ENCODE measurements at places on chromosomes 5 and 9.

DNA sequence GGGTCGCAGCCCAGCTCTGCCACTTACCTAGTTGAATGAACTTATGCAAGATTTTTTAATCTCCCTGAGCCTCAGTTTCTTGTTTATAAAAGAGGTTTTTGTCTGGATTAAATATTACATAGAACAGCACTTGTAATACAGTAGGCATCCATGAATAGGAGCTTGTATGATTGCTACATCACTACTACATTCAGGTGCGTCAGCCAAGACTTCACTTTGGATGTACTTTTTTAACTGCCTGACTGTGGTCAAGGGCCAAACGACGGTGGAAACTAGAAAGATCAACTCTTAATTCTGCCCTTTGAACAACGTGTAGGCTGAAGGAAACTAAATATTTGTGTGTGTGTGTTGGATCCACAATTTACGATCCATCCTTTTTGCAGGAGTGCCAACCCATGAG, 172.8 kb downstream of the RFK start:
- DNase-seq, result no peak

DNA sequence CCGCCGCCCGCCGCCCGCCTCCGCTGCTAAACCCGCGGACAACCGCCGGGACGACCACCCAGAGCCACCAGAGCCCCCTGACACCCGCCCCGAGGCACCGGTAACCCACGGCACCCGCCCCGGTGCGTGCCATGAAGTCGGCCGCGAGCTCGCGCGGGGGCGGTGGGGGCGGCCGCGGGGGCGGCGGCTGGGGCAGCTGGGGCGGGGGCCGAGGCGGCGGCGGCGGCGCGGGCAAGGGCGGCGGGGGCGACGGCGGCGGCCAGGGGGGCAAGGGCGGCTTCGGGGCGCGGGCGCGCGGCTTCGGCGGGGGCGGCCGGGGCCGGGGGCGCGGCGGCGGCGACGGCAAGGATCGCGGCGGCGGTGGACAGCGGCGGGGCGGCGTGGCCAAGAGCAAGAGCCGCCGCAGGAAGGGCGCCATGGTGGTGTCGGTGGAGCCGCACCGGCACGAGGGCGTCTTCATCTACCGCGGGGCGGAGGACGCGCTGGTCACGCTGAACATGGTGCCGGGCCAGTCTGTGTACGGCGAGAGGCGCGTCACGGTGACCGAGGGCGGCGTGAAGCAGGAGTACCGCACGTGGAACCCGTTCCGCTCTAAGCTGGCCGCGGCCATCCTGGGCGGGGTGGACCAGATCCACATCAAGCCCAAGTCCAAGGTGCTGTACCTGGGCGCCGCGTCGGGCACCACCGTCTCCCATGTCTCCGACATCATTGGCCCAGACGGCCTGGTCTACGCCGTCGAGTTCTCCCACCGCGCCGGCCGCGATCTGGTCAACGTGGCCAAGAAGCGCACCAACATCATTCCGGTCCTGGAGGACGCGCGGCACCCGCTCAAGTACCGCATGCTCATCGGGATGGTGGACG, 499 bp downstream of the FBLL1 start:
- no peak for DNase-seq

DNA sequence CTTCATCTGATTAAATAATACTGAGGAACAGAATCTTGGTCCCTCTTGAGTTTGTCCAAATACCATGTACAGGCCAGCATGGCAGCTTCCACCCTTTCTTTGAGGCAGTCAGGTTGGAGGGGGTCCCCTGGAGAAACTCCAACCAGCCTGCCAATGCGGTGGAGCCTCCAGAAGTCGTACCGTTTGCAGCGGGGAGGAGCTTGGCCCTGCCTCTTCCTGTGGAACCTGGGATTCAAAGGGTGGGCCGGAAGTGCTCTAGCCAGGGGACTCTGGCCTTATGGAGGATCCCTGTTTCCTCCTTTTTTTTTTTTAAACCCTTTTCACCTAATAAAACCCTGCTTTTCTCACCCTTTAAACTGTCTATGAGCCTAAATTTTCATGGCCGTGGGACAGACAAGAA, 216.3 kb upstream of the ZNF608 start:
- no peak for DNase-seq

GRCh38 chr5:115180165-115180709, 10.5 kb upstream of the TRIM36 start:
- DNase-seq, result peak; percentile 33

DNA sequence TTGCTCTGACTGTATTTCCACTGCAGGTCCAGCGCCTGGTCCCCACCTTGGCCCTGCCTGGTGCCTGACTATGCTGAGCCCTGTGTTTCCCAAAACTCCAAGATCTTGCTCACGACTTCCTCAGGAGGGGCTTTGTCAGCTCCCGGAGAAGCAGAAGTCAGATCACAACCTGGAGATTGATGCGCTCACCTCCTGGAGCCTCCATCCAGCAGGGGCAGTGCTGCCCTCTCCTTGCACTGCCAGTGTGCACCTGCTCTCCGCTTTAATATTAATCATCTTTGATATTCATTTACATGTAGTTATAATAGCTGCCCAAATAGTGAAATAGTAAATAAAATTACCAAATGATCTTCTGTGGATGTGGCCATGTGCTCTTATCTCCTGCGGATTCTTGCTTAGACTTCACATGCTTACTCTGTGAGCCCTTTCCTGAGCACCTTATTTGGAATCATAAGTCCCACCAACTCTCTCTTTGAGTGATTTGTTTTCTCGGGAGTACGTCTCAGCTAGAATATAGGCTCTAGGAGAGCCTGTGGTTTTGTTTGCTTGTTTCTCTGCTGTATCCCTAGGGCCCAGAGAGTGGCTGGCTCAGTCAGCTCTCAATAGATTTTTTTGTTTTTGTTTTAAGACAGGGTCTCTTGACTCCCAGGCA, 17.4 kb downstream of the MAML1 start:
- no peak for DNase-seq

GRCh38 chr9:96413302-96414221, 4.6 kb downstream of the ZNF367 start:
- no peak for DNase-seq
